ENCODE measurements at places on chromosomes 5 and 9.

GRCh38 chr5:58731641-58732040 lies 148.8 kb downstream of the RAB3C start:
- no peak for DNase-seq

- no peak for DNase-seq
Measured at GRCh38 chr5:112958093-112959088, 18.2 kb upstream of the DCP2 start.

- no peak for DNase-seq
Measured at GRCh38 chr5:85049020-85049419, 664.3 kb upstream of the EDIL3 start.

DNA sequence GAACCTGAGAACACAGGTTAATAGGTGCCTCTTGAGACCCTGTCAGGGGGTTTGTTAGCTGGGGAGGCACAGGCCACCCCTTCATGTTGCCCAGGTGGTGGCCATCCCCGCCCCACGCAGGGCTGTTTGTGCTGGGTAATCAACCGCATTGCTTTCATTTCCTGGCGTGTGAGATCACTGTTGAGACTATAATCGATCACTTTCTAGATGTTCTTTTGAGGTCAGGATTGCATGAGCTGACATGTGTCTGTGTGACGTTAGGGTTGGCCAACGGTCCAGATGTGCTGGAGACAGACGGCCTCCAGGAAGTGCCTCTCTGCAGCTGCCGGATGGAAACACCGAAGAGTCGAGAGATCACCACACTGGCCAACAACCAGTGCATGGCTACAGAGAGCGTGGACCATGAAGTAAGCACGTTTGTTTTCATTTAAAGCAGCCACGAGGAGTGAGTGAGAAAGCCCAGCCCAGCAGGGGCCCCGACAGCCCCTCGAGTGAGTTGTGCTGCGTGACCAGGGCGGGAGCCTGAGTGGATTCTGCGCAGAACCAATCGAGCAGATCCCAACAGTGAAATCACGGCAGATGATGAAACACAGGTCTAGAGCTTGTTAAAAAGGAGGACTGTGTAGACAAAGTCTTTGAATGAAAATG lies 115.0 kb upstream of the CACNA1B start:
- DNase-seq = no peak

- DNase-seq = no peak
Measured at GRCh38 chr5:93777620-93778019, 36.2 kb upstream of the POU5F2 start.

DNA sequence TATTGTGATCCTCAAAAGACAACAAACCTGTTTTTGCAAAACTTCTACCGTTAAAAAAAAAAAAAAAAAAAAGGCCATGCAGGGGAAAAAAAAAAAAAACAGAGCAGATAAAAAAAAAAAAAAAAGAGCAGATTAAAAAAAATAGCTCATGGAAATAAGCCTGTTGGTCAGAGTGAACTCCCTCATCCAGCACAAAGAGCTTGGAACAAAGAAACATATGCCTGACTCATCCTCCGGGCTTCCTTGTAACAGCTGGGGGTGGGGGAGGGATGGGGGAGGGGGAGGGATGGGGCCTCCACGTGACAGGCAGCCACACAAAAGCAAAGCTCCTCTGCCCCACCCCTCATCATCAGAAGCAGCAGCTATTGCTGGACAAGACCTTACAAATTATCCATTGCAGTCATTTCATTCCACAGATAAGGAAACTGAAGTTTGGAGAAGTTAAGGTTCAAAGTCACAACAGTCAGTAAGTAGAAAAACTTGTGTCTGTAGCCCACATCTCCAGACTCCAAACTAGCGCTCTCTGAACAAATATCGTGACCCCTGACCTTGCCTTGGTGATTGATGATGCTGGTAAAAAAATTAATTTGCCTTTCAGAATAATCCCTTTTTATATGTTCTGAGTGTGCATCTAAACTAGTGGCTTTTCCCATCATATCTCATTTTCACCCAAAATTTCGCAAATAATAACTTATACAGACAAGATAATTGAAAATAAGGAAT lies 38.9 kb downstream of the SLC35D2 start:
- DNase-seq = no peak

GRCh38 chr5:158635565-158635964 lies 464.2 kb downstream of the EBF1 start:
- no peak for DNase-seq

DNA sequence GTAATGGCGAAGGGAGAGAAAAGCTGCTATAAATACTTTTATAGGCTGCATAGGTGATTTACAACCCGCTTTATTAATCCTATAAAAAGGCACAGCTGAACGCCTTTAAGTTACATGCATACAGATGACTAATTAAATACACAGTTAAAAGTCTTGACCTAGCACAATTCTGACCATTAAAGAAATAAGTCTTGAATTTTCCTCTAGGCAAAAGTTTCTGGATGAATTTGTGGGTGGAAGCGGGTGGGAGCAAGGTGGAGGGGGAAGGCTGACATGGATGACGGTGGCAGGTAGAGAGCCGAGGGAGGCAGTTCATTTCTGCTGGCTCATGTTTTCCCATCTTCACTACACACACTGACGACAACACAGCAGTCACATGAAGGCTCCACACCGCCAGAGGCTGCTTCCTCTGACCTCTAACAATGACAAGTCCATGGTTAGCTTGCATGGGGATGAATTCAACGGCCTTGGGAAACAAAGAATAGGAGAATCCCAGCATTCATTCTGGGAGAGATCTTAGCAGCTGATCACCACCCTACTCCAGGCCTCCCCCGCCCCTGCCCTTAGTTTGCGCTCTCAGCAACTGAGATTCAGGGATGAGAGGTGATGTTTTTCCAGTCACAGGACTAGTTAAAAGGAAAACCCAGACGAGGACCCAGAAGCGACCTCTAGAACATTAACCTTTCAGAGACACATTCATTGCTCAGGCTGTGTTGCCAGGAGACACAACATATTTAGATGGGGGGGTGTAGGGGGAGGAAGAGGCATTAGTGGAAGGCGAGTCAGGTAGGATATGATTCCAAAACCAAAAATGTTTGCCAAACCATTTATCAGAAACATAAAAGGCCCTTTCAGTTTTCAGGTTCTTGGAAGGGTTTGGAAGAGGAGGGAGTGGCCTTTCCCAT lies 329.3 kb downstream of the PIK3R1 start:
- no peak for DNase-seq

GRCh38 chr5:137672001-137672400 lies 63.9 kb downstream of the KLHL3 start:
- DNase-seq = no peak

- no peak for DNase-seq
Measured at GRCh38 chr9:132651259-132651658, 18.5 kb downstream of the DDX31 start.

DNA sequence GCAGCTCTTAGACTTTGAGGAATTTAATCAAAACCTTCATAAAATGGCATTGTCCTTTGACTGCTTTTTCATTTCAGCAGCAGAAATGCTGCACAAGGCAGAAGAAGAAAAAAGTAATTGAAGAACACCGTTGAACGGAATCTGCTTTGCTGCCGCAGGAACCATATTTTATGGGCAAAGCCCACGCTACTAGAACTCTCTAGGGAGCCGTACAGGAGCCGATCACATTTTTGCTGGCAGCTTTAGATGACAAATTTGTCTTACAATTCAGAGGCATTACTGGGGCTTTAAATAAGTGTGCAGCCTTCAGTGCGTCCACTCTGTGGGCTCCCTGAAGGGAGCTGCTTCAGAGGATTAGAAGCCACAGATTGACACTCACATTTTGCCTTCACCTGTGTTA lies 5.4 kb downstream of the CFAP90 start:
- DNase-seq = no peak

GRCh38 chr9:29039258-29039657 lies 1466.0 kb upstream of the C9orf72 start:
- DNase-seq = no peak

GRCh38 chr9:134346151-134346550 lies 19.9 kb downstream of the RXRA start:
- no peak for DNase-seq

GRCh38 chr5:148790545-148791333 lies 35.7 kb upstream of the ADRB2 start:
- DNase-seq = no peak

GRCh38 chr5:159975462-159976019 lies 33.4 kb upstream of the TTC1 start:
- DNase-seq = no peak

DNA sequence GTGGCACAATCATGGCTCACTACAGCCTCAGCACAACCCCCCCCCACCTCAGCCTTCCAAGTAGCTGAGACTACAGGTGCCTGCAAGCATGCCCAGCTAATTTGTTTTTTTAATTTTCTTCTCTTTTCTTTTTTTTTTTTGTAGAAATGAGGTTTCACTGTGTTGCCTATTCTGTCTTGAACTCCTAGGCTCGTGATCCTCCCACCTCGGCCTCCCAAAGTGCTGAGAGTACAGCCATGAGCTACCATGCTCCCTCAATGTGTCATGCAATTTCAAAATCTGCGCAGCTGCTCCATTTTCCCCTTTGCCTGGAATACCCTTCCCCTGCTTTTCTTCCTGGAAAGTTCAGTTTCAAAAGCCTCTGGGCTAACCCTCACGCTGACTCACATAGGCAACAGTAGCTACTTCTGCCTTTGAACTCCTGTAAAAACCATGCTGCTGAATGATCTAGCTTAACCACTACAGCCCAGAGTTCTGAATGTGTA lies 71.0 kb upstream of the IL7R start:
- no peak for DNase-seq

DNA sequence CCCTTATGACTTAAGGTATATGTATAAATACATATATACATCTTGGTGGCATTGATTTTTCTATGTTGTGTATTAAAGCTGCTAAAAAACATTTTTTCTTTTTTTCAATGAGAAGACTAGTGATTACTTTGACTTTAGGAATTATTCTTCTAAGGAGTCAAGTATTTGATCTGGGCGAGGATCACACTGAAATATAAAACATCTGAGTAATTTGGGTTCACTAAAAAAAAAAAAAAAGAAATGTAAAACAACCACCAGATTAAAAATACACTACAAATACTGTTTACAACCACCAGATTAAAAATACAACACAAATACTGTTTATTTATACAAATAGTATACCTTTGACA lies 9.0 kb downstream of the UBAP1 start:
- no peak for DNase-seq

DNA sequence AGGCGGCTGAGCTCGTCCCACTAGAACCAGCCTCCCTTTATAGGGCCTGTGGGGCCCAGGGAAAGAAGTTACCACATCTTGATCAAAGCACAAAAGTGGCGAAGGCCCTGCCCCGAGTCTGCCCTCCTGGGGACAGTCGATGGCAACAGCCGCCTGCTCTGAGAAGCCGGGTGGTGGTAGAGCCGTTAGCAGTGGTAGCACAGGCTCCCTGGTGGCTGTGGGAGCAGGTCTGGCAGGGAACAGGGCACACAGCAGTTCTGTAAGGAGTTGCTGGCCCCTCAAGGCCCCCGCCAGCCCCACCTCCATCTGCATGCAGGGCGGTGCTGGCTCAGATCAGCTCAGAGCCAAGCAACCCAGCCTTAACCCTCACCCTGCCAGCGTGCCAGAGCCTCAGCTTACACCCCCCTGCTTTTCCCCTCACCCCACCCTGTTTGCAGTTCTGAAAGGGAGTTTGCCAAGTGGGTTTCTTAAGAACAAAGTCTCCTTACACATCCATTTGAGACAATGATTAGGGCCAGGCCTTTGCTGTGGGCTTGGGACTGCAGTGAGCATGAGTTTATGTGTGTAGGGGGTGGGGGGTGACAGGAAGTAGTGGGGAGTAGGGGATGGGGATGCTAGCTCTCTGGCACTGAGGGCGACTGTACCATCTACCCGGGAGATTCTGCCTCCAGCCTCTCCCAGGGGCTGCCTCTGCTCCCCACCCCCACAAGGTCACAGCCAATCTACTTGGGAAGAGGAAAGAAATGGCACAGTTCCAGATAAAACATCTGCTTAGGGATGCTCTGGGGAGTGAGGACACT lies 11.8 kb downstream of the ACSL6 start:
- no peak for DNase-seq

DNA sequence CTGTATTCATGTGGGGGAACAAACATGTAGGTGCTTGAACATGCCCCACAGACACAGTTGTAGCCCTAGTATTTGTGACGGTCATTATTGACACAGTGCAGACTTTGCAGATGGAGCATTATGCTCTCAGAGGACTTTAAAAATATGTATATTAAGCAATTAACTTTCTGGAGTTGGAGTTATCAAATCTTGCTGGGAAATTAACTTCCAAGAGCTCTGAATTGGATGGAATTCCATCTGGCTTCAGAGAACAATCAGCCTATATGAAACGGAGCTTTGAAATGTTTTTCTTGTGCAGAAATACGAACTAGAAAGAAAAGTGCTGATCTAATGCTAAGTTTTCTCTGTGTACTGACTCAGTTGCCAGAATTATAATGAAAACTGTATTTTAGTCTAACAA lies 50.9 kb upstream of the FSD1L start:
- DNase-seq = no peak

DNA sequence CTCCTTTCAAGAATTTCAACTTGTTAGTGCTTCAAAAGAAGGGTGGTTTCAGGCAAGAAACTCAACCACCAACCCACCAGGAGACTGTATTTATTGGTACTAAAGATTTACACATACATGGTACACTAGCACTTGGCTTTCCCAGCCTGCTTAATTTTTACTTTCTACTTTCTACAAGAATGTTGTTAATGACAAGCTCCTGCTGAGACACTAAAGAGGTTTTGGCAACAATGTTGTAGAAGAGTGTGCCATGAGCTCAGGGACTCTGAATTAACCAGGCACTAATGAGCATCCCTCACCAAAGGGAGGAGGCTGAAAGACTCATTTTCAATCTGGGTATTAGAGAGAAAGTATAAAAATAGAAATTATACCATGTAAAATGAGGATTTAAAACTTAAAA lies 195.0 kb downstream of the KIAA0825 start:
- DNase-seq = no peak

DNA sequence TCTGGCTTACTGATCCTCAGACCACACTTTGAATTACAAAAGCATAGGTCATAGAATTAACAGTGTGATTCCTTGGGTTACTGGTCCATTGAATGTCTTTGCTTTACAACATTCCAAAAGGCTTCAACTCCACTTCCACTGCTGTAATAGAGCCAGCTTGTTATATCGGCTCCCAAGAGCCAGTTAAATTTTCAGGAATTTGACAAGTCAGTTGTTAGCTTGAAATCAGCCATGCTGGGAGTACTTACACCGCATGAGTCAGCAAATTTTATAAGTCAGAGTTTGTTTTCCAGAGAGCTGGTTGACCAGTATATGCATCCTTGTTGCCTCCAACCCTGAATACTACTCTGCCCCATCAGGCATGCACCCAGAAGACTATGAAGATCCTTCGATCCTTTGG lies 73.1 kb downstream of the FOXB2 start:
- no peak for DNase-seq

GRCh38 chr9:38687389-38687842 lies 32.5 kb downstream of the FAM240B start:
- no peak for DNase-seq

DNA sequence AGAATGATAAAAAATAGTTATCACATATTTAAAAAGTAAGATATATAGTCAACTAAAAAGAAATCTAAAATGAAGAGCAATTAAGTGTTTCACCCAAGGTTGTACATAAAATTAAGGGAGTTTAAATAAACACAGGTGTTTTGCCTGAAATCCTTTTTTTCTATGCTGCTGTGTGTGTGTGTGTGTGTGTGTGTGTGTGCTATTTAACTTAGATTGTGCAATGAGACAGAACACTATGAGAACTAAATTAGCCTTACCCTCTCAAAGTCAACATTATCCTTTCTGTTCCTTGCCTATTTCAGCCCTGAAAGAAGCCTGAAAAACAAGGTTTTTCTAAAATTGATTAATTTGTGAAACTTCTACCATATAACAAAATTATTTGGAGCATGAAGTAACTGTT lies 516.2 kb downstream of the ELAVL2 start:
- no peak for DNase-seq

- DNase-seq = no peak
Measured at GRCh38 chr5:131186561-131187256, 16.0 kb downstream of the LYRM7 start.
